ENCODE measurements at places on chromosomes 11 and 22.

GRCh38 chr11:6596239-6596877 lies 7.1 kb downstream of the RRP8 start:
- DNase-seq, result no peak

- DNase-seq, result no peak
Measured at GRCh38 chr11:94144216-94144615, 15.6 kb downstream of the PANX1 start.

DNA sequence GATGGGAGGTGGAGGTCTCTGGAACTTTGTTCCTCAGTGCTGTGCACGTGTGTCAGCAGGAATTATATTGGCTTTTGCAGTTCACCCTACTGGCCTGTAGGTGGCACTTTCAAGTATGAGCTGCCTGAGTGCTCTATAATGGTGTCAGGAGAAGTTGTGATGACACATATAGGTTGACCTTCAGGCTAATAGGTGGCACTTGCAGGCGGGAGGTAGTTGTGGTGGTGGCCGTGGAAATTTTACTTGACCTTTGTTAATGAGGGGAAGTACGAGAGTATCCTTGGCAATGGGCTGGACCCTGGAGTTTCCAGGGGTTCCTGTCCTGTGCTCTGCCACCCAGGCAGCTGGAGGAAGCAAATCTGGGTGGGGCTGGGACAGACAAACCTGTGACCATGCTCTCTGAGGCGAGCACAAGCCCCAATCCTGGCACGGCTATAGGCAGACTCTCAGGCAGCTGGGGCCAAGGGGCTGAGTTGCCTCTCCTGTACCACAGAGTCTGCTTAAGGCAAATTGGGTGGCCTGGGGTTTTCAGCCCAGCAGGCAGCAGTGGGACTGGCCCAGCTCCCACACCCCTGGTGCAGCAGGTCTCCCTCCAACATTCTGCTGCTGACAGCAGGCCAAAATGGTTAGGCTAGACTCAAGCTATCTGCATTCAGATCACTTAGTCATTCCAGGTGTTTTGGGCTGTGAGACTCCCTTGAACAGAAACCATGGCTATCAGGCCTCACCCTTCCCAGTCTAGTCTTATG lies 147.5 kb upstream of the CTSC start:
- DNase-seq, result peak; percentile 29

DNA sequence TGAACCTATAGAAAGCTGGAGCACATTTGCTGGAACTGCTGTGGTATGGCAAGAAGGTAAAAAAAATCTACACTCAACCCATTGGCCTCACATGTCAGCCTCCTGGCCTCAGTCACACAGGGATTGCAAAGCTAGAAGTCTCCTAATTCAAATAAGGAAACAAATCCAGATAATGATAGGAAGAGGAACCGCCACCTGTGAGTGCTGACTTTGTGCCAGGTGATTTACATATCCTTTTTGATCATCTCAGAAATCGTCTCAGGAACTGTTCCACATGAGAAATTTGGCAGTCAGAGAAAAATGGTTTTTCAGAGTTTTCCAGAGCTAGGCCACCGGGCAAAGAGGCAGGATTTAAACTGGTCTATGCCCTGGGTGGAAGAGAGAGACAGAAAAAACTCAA lies 986 bp downstream of the NLRP10 start:
- DNase-seq, result no peak

DNA sequence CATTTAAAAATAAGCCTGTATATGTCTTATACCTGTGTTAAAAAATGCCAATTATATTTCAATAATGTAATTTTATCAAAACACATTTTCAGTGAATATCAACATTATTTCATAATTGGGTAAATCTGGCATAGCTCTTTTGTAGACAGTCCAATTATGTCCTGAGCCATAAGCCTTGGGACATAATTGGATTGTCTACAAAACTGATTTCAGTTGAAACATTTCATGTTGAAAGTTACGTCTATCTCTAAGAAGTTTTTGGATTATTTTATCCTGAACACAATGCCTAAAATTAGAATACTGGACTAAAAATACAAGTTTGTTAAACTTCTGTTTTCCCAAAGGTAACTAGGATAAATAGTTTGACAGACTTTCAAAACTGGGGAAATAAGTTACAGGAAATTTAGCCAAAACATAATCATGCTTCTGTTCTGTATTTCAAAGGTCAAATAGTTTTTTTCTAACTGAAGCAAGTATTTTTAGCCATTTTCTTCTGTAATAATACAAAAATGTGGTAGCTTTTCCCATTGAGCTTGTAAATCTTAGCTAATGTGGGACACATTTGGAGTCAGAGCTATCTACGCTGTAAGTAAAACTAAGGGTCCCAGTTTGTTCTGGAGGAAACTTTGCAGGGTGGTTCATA lies 100.7 kb upstream of the BIRC3 start:
- no peak for DNase-seq

- no peak for DNase-seq
Measured at GRCh38 chr11:129119036-129119435, 73.1 kb downstream of the ARHGAP32 start.

DNA sequence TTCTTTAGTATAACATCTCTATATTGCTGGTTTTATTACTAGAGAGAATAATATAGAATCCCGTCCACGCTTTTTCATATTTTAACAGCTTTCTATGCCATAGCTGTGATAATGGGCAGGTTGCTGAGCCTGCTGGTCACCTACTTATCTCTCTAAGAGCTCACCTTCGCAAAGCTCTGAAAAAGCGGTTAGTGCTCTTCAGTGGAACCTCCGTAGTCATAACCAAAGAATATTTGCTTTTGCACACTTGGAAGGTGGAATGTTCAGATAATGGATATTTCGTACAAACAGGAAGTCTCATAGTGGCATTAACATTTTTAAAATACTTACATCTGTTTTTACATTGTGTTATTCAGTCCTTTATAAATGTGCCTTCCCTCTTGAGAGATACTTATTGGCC lies 388.9 kb upstream of the ANO3 start:
- DNase-seq, result no peak

- DNase-seq, result no peak
Measured at GRCh38 chr22:20304646-20305045, 15.2 kb downstream of the DGCR6L start.

DNA sequence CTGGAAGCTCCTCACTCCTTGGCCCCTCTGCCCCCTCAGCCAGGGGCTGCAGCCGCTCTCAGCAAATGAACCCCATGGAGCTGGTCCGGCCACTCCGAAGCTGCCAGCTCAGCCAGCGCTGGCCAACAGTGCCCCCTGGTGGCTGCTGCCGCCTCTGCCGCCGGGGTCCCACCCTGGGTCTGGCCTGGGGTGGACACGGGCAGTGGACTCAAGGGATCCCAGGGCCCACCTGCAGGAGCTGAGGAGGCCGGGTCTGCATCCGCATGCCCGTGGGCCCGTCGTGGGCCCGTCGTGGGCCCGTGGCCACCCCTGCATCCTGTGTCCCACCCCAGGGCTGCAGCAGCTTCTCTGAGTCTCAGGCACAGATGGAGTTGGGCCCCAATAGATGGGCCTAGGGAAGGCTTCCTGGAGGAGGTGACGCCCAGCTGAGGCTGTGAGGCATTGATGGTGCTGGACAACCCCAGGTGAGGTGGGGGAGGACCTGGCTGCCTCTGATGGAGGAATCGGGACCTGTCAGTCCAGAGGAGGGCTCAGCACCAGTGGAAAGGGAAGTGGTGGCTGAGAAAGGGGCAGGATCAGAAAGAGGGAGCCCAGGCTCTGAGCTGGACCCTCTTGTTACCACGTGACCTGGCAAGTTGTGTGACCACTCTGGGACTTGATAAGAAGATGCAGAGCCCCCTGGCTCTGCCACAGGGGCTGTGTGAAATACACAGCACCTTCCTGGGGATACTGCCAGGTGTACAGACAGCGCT lies 522.3 kb downstream of the BRD1 start:
- peak; percentile 53 for DNase-seq

DNA sequence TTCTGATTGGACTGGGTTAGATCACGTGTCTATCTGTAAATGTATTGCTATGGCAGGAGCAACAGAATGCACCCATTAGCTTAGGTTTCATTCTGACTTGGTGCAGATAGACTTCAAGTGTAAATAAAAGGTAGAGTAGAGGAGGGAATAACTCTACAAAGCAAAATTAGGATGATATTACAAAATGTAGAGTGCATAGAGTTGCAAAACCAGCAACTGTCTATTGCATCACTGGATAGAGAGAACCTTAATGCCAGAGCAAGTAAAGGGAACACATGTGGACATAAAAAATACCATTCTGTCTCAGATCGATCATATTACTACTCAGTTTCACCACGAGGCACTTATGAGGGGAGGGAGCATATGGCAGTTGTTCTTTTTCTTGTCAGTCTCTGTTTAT lies 22.0 kb upstream of the CAT start:
- DNase-seq, result no peak

DNA sequence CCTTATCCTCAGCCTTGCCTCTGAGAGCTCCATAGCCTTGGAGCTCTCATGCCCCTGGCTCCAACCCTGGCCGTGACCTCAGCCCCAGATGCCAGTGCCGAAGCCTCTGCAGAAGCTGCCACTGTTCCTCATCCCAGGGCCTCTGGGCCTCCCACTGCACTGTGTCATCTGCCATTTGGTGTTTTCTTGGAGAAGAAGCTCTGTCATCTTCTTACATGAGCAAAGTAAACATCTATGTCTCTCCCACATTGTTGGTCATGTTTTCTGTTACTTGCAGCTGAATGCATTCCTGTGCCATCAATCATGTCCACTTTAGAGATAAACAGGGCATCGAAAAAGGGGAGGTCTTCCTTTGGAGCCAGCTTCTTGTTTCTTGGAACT lies 45.0 kb upstream of the FTH1 start:
- DNase-seq, result no peak

DNA sequence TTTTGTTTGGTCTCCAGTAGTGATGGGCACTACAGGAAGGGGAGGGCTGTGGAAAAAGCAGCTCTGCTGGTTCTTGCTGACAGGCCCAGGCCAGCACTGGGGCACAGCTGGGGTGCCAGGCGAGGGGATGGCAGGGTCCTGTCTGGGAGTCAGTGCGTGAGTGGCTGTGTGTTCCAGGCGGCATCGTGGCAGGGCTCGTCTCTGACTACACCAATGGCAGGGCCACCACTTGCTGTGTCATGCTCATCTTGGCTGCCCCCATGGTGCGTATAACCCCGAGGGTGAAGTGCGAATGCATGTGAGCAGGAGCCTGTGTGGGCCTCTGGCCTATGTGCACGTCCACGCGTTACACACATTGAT lies 20.9 kb downstream of the SLC37A2 start:
- DNase-seq, result no peak

- peak; percentile 6 for DNase-seq
Measured at GRCh38 chr11:64924910-64925284, 408 bp downstream of the PPP2R5B start.

- no peak for DNase-seq
Measured at GRCh38 chr11:41099654-41100053, 359.8 kb downstream of the LRRC4C start.

GRCh38 chr22:25406510-25407210 lies 157.8 kb upstream of the GRK3 start:
- DNase-seq, result no peak

DNA sequence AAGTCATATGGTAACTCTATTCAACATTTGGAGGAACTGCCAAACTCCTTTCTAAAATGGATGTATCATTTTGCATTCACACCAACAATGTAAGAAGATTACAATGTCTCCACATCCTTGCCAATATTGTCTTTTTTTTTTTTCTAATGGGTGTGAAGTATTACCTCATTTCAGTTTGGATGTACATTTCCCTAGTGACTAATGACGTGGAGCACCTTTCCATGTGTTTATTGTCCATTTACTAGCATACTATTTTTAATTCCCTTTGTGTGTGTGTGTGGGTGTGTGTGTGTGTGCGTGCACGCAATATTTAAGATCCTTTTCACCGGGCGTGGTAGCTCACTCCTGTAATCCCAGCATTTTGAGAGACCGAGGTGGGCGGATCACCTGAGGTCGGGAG lies 62.7 kb downstream of the APOL3 start:
- DNase-seq, result no peak

DNA sequence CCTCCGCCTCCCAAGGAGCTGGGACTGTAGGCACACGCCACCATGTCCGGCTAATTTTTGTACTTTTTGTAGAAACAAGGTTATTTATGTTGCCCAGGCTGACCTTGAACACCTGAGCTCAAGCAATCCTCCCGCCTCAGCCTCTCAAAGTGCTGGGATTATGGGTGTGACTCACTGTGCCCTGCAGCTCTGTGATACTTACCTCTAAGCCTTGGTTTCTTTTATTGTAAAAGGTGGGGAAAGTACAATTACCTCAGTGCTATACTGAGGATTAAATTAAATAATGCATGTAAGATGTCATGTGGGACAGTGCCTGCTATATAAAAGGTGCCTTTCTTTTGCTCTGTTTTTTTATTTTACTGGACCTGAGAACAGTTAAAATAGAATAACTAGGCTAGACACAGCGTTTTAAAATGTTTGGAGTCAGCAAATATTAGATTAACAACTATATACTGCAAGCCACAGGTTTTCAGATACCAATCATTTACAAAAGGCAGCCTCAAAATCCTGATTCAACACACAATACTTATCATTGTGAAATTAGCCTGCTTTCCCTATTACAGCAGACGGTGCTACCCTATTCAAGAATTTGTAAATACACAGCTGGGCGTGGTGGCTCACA lies 30.0 kb downstream of the PRR14L start:
- DNase-seq, result no peak

GRCh38 chr22:22536916-22537315 lies 16.8 kb upstream of the ZNF280A start:
- DNase-seq, result no peak

DNA sequence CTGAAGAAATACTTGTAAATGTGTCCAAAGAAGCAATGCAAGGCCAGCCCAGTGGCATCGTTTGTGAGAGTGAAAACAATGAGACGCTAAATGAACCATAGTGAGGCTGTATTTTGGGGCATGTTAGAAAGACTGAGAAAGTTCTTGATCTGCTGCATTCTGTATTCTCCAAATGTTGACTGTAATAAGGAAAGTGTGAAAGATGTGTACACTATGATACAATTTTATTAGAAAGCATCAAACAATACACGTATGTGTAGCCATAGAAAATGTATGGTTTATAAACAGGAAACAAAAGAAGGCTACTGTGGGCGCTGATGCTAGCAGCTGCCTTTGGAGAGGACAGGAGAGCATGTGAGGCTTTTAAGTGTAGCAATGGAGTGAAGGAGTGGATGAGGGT lies 233.5 kb upstream of the E2F8 start:
- DNase-seq, result no peak

DNA sequence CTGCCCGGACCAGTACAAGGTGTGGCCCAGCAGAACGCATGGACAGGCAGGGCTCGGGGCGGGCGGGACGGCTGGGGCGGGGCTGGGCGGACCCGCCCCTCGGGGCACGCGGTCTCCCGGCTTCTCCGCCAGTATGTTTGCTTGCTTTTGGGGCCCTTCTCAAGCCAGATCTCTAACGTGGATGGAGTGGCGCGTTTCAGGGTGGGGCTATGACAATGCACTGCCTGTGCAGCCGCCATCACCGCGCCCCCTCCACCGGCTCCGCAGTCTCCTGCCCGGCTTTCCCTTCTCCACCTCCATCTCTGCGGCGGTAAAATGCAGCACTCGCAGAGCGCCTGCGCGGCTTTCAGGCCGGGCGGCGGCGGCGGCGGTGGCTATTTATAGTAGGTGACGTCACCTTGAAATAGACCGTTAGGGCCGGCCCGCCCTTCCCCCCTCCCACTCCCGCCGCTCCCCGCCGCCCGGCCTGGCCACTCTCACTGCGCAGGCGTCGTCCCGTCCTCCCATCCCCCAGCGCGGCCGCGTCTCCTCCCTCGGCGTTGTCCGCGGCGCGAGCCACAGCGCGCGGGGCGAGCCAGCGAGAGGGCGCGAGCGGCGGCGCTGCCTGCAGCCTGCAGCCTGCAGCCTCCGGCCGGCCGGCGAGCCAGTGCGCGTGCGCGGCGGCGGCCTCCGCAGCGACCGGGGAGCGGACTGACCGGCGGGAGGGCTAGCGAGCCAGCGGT lies at the start of gene YWHAH:
YWHAH (plus strand) TSS at position 558 of the 722 bp plus-strand sequence. CDS start 199 bp downstream, outside the sequence.
- DNase-seq, result peak; percentile 88

GRCh38 chr11:23497040-23497439 lies 636.8 kb upstream of the CCDC179 start:
- no peak for DNase-seq

All from activated naive CD4-positive, alpha-beta T cell treated with Interleukin-2 at 50 U/mL for 16 hours (primary cell).